Activated T-helper 1 cell treated with anti-CD3 and anti-CD28 coated beads, Interleukin-12 subunit alpha, Interleukin-12 subunit beta, Interleukin-2, Interleukin-4 antibody, amounts not matched to agents 30 ng/mL and 10 ng/mL and 1 ng/mL, durations not matched to agents 14 hours and 24 hours and 36 hours (primary cell): ENCODE measurements at places on chromosomes 2 and 18. TPM values are rescaled to one million over a fixed set of nuclear protein-coding genes. Genes with fewer than 3 reads are reported as not detected.

GRCh38 chr2:197360744-197361156 lies 50.2 kb upstream of the ANKRD44 start:
- no peak overlapping the region for H3K4me3 ChIP-seq
- no peak overlapping the region for H3K27ac ChIP-seq
- H3K36me3 ChIP-seq = no peaks in the 10 kb centered on the region

DNA sequence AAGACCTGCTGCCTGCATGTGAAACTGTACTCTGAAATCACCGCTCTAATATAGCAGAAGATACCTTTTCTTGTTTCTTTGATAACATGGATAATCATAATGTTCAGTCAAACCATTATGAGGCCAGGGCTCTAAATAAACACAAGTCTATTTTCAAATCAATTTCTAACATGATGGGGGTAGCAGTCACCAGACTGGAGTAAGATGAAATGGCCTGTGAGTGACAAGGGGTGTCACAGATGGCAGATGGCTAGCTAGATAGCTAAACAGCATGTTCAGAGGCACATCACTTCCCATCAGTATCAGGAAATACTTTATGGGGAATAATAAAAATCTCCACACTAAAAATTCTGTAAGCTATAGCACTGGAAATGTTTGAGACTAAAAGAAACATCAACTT lies 14.0 kb downstream of the MBD2 start:
- DNase-seq = no peak
- no peaks in the 10 kb centered on the region for H3K27me3 ChIP-seq
- H3K36me3 ChIP-seq = peaks cover 22% of the 10 kb centered on the region
- H3K4me1 ChIP-seq = peaks cover 72% of the 10 kb centered on the region
- H3K4me3 ChIP-seq = no peak overlapping the region

- no peaks in the 10 kb centered on the region for H3K4me1 ChIP-seq
- no peaks in the 10 kb centered on the region for H3K27me3 ChIP-seq
- H3K4me3 ChIP-seq = no peak overlapping the region
- H3K27ac ChIP-seq = no peak overlapping the region
- H3K36me3 ChIP-seq = no peaks in the 10 kb centered on the region
Measured at GRCh38 chr18:8332286-8332685, 277.0 kb upstream of the RAB12 start.

- peaks cover 5% of the 10 kb centered on the region for H3K27me3 ChIP-seq
- H3K27ac ChIP-seq = no peak overlapping the region
- H3K4me1 ChIP-seq = no peaks in the 10 kb centered on the region
- no peak for DNase-seq
Measured at GRCh38 chr2:235131334-235132305, 179.8 kb downstream of the SH3BP4 start.

- no peak overlapping the region for H3K4me3 ChIP-seq
- no peaks in the 10 kb centered on the region for H3K27me3 ChIP-seq
- DNase-seq = no peak
- no peak overlapping the region for H3K27ac ChIP-seq
- peaks cover 22% of the 10 kb centered on the region for H3K4me1 ChIP-seq
Measured at GRCh38 chr2:195612611-195613495, 44.2 kb upstream of the SLC39A10 start.

DNA sequence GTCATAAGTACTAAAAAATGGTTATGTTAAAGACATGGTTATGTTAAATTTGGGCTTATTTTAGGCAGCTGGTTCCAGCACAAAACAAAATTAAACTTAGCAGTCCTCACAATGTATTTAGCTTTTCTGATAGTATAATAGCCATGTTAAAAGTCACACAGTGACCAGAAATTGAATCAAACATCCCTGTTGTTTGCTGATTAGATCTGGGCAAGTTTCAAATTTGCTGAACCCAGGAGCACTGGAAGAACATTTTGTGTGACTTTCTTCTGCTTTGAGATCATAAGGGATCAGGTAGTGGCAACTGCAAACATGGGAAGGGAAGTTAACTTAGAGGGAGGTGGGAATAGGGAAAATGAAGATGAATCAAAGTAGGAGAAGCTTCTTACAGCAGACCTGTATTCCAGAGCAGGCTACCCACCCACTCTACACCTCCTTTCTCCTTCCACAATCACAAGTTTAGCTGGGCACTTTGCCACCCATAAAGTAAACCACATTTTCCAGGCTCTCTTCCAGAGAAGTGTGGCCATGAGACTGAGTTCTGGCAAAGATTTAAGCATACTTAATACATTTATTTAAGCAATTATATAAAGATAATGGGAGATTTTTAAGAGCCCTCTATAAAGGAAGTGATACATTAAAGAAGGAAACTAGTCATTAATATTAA lies 616.1 kb upstream of the LRATD1 start:
- H3K4me3 ChIP-seq = no peak overlapping the region
- H3K27ac ChIP-seq = no peak overlapping the region
- H3K27me3 ChIP-seq = no peaks in the 10 kb centered on the region
- no peak for DNase-seq
- H3K36me3 ChIP-seq = no peaks in the 10 kb centered on the region

GRCh38 chr2:216637472-216637871 lies 4.3 kb downstream of the IGFBP2 start:
- no peak for DNase-seq
- H3K4me3 ChIP-seq = no peak overlapping the region
- peaks cover 23% of the 10 kb centered on the region for H3K4me1 ChIP-seq
- H3K36me3 ChIP-seq = peaks cover 7% of the 10 kb centered on the region
- H3K27ac ChIP-seq = no peak overlapping the region

DNA sequence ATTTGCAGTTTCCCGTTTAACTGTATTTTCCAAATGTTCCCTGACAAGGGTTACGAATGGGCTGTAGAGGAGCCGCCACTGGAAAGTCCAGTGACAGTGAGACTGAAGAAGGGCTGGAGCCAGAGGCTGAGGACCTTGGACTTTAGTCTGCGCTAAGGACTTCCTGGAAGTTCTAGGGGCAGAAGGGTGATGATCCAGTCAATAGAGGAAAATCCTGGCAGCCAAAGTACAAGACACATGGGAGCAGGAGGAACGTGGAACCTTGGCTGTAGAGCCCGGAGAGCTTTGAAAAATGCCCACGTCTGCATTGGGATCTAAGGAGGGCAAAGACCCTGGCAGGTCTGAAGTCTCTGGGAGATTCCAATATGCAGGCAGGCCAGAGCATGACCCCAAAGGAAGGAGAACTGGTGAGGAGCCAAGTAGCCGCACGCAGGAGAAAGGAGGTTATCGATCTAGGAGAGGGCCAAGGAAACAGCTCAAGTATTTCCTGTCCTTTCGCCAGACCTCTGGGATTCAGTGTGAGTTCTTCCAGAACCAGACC lies 28.5 kb downstream of the MBP start:
- peak overlapping the region; percentile 75 for H3K27ac ChIP-seq
- peak overlapping the region; percentile 25 for H3K4me3 ChIP-seq

DNA sequence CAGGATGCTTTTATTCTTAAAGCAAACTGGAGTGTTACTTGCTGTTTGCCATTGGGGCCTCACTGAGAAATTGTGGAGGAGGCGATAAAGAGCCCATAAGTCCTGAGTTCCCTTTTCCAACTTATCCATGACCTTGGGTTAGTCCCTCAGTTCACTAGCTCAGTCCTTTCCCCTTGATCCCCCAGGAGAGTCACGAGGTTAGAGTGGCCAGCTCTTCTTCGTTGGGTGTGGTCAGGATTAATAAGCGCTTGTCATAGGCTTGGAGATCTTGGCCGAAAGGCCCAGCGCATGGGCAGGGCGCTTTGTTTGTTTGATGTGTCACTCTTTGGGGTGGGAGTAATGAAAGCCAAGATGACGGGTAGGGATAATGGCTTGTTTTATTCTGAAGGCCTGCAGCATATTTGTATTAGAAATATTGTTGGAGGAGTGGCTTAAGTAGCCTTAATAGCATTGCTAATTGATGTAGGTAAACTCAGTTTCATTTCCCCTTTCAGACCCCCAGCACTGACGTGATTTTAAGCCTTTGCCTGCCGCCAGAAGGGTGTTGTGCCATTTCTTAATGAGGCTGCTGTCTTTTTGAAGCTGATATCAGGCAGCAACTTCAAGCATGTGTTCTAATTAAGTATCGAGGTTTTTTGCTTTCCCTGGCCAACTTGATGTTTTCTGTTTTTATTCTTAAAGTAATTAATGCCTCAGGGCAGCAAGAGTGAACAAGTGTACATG lies 15.7 kb downstream of the GRHL1 start:
- peaks cover 2% of the 10 kb centered on the region for H3K27me3 ChIP-seq
- no peak overlapping the region for H3K27ac ChIP-seq
- peaks cover 27% of the 10 kb centered on the region for H3K4me1 ChIP-seq
- no peak for DNase-seq
- H3K36me3 ChIP-seq = peaks cover 2% of the 10 kb centered on the region
- H3K4me3 ChIP-seq = no peak overlapping the region

DNA sequence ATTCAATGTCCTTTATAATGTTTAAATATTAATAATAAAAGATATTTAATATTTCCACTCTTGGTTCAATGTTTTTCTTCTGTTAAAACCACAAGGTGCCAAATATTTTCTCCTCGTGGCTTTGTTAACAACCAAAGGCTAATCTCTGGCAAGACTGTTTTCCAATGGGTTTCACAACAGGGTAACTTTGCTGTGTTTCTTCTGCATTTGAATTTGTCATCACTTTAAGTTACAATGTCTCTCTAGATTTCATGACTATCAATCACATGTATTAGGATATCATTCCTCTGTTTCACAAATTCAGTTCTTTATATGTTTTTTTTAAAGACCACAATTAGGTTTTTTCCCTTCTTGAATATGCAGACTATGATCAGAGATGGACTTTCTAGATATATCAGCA lies 469.8 kb upstream of the ACVR2A start:
- H3K27ac ChIP-seq = no peak overlapping the region
- H3K36me3 ChIP-seq = no peaks in the 10 kb centered on the region
- H3K4me3 ChIP-seq = no peak overlapping the region
- H3K27me3 ChIP-seq = peaks cover 1% of the 10 kb centered on the region
- DNase-seq = no peak

GRCh38 chr2:20218331-20219320 lies 6.3 kb downstream of the SDC1 start:
- no peak overlapping the region for H3K27ac ChIP-seq
- no peaks in the 10 kb centered on the region for H3K4me1 ChIP-seq
- no peak overlapping the region for H3K4me3 ChIP-seq
- no peaks in the 10 kb centered on the region for H3K36me3 ChIP-seq
- peaks cover 37% of the 10 kb centered on the region for H3K27me3 ChIP-seq

GRCh38 chr18:77042583-77042982 lies 90.0 kb downstream of the MBP start:
- H3K27ac ChIP-seq = no peak overlapping the region
- DNase-seq = no peak
- peaks cover 22% of the 10 kb centered on the region for H3K4me1 ChIP-seq
- H3K36me3 ChIP-seq = peaks cover 59% of the 10 kb centered on the region

DNA sequence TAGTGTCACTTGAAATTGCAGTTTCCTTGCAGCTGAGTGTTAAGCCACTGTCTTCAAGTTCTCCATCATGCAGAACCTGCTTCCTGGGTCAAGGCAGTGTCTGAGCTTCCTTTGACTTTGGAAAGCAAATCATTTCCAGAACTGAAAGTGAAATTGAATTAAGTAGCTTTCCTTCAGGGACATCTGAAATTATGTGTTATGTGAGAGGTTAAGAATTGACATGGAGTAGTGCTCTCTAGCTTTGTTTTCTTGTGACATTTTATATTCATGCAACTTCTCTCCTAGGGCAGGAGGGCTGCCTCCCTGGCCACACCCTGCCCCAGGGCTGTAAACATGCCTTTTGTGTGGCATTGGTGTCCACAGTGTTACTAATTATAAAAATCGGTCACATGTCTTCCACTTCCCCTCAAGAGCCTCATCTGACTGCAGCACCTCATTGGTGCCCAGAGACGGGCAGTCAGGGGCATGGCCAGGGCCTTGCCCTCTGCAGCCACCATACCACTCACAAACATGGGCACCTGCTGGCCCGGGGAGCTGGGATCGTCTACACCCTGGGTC lies 14.4 kb downstream of the RAB12 start:
- H3K4me1 ChIP-seq = peaks cover 46% of the 10 kb centered on the region
- H3K27ac ChIP-seq = peak overlapping the region; percentile 52
- DNase-seq = no peak
- H3K27me3 ChIP-seq = no peaks in the 10 kb centered on the region
- H3K36me3 ChIP-seq = peaks cover 44% of the 10 kb centered on the region

GRCh38 chr2:157777427-157777826 lies 98.7 kb downstream of the ACVR1 start:
- H3K36me3 ChIP-seq = peaks cover 54% of the 10 kb centered on the region
- H3K27me3 ChIP-seq = no peaks in the 10 kb centered on the region
- no peak overlapping the region for H3K27ac ChIP-seq
- no peak overlapping the region for H3K4me3 ChIP-seq
- DNase-seq = peak; percentile 19

DNA sequence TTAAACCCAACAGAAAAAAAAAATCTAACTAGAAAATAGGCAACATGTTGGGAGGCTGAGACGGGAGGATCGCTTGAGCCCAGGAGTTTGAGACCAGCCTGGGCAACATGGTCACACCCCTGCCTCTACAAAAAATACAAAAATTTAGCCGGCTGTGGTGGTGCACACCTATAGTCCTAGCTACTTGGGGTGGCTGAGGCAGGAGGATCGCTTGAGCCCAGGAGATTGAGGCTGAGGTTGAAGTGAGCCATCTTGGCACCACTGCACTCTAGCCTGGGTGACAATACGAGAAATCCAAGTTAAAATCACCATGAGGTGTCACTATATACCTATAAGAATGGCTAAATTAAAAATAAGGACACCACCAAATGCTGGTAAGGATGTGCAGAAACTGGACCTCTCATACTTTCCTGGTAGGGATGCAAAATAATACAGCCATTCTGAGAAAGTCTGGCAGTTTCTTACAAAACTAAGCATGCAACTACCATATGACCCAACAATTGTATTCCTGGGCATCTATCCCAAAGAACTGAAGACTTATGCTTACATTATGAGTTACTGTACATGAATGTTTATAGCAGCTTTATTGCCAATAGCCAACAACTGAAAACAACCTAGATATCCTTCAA lies 2.2 kb downstream of the SEPTIN10 start:
- H3K27me3 ChIP-seq = peaks cover 64% of the 10 kb centered on the region
- DNase-seq = no peak
- peaks cover 8% of the 10 kb centered on the region for H3K4me1 ChIP-seq
- no peak overlapping the region for H3K27ac ChIP-seq
- no peak overlapping the region for H3K4me3 ChIP-seq

GRCh38 chr2:29226808-29227207 lies 111.6 kb downstream of the CLIP4 start:
- H3K27ac ChIP-seq = no peak overlapping the region
- H3K4me3 ChIP-seq = no peak overlapping the region
- H3K27me3 ChIP-seq = peaks cover 12% of the 10 kb centered on the region
- H3K36me3 ChIP-seq = no peaks in the 10 kb centered on the region
- H3K4me1 ChIP-seq = no peaks in the 10 kb centered on the region

IL1RN gene
- 4.2 and 4.7 TPM in 2 replicates for total RNA-seq

CLHC1 gene
- total RNA-seq = 9.0 and 12.3 TPM in 2 replicates

ZNF638 gene
- 88.8 and 96.8 TPM in 2 replicates for total RNA-seq

VIL1 gene
- not detected in 2 replicates for total RNA-seq

ARHGAP15 gene
- total RNA-seq = 64.3 and 65.3 TPM in 2 replicates

DUSP2 gene
- total RNA-seq = 494 and 500 TPM in 2 replicates

DSG4 gene
- not detected in 2 replicates for total RNA-seq

NEU4 gene
- 0.61 and 0.80 TPM in 2 replicates for total RNA-seq

MLPH gene
- not detected in 2 replicates for total RNA-seq

BMP10 gene
- not detected in 2 replicates for total RNA-seq

CFAP65 gene
- total RNA-seq = not detected in 2 replicates

GAD1 gene
- total RNA-seq = 4.7 and 5.3 TPM in 2 replicates

UGT1A8 gene
- not detected in 2 replicates for total RNA-seq

HOXD11 gene
- total RNA-seq = not detected in 2 replicates

LCT gene
- 0.41 and 0.42 TPM in 2 replicates for total RNA-seq
